ENCODE measurements at places on chromosomes 7 and 10.

- DNase-seq: no peak
Observed at GRCh38 chr7:138799336-138800000, 1.5 kb upstream of the ATP6V0A4 start.

DNA sequence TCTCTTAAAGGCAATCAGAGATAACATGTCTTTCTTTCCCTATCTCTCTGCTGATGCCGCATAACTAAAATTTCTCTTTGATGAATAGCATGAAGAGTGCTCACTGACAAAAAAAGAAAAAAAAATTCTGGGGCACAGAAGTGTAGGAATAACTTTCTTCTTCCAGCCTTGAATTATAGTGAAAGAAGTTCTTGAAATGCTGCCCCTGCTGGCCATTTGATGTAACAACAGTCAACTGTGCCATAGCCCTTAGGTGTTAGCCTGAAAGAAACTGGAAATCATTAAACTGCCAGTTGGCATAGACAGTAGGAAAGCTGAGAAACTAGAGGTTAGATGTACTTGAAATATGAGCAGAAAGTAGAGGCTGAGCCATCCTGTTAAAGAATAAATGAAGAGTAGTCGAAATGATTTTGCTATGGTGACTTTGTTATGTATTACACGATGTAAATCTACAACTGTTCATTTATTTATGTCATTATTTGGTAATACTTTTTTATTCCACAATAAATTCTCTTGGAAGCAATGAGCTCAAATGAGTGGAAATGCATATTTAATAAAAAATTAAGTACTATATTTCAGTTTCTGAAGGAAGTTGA, 48.3 kb upstream of the FAM171A1 start:
- DNase-seq: peak; percentile 60

- DNase-seq: no peak
Observed at GRCh38 chr10:77890097-77890496, 36.5 kb downstream of the DLG5 start.

GRCh38 chr7:158286210-158286609, 301.4 kb downstream of the PTPRN2 start:
- DNase-seq: no peak

DNA sequence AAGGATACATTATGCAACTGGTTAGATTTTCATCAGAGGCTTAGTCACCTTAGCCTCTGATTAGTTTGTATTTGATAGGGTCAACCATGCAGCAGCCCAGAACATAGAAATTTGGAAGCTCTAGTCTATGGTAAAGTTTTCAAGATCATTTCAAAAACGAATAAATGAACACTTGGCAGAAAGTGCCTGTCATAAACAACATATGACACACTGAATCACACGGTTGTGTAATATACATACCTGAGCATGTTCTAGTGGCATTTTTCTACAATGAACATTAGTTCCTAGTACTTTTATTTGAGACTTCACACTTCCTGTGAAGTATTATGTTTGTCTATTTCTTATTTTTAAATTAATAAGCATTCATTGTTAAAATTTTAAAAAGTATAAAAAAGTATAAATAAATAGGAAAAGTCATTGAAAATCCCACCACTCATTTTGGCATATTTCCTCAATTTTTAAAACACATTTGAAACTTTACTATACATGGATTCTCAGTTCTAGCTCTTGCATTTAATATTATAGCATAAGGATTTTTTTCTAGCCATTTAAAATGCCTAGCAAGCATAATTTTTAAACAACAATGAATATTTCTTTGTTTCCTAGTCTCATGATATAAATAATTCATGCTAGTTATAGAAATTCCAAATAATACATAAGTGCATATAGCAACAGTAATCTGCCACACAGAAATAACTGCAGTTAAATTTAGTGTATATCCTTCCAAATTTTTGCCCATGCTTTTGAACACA, 25.7 kb upstream of the PRPS1L1 start:
- DNase-seq: no peak

DNA sequence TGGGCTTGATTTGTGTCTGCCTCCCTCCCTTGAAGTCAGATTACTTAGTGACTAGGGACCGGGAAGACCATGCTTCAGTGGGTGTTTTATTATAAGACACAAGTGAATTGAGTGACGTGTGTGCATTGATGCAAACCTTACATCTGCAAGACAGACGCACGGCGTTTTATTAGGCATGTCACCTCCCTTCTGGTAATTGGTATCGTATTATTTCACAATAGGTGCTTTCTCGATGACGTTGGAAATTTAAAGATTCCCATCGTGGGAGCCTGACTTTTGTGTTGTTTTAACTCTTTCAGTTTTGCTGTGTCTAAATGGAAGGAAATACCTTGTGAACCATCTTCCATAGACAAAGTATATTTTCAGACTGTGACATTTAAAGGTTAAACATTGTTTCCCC, 132.6 kb downstream of the INSYN2A start:
- no peak for DNase-seq

- no peak for DNase-seq
Observed at GRCh38 chr7:139698844-139699243, 79.0 kb downstream of the HIPK2 start.

DNA sequence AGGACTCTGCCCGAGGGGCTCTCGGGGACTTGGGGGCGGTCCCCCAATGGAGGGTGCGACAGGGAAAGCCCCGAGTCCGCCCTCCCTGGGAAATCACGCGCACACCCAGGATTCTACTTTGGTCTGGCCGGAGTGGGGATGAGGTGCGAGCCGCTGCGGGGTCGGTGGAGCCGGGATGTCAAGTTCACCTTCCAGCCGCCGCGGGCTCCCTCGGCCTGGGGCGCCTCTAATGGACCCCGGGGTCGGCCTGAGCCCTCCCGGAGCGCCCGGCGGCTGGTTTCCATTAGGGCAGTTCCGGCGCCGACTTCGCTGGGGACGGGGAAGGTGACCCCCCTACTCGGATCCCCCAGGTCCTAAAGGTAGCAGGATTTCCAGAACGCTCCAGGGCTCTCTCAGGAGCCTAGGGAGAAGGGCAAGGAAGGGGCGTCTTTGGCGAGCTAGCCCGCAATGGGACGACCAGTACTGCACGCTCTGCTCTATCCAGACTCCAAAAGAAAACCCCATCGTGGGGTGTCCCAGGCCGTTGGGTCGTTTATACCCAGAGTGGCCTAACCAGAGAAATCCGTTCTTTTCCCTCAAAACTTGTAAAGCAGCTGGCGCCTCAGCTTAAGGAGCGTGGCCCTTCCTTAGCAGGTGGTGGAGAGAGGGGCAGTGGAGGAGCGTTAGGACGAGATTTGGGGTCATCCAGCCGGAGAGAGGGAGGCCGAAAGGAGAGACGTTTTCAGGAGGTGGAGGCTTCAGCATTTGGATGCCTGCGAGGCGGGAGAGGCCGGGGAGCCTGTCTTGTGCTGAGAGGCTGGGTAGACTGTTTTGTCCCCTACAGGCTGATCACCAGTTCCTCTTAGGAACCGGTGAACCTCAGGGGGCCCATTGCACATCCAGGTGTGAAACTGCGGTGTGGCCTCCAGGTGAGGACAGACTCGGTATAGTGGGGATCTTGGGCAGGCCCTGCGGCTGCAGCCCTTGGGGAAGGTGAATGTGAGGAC, 860 bp upstream of the WDR86 start:
- no peak for DNase-seq

DNA sequence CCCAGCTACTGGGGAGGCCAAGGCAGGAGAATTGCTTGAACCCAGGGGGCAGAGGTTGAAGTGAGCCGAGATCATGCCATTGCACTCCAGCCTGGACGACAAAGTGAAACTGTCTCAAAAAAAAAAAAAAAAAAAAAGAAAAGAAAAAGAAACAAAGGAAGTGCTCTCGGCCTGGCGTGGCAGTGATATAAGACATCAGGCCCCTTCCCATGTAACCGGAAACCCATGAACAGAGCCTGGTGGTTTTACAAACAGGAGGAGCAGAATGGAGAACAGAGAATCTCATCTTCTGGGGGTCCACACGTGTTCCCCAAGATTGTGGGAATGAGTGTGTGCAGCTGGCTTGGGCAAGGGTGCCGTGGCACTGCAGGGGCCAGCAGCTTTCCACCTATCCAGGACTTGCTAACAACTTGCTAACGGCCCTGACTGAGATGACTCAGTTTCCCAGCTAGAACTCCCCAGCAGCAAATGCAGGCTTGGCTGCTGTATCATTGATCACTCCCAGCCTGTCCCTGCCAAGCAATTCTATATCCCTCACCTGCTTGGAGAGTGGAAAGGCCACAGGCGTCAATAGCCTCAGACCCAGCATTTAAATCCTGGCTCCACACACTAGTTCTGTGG, 103.0 kb downstream of the COL26A1 start:
- DNase-seq: no peak

GRCh38 chr10:77943121-77943901, 16.8 kb upstream of the DLG5 start:
- DNase-seq: peak; percentile 75

DNA sequence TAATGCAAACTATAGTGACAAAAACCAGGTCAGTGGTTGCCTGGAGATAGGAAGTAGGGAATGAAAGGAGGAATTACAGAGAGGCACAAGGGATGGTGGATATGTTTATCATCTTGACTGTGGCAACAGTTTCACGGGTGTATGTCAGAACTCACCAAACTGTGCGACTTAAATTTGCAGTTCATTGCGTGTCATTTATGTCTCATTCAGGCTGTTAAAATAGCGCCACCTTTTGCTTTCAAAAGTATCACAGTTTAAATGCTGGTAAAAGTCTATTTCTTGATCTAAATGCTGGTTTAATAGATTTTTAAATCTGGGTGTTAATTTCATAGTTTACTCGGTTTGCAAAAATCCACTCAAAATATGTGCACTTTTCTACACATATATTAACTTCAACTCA, 51.0 kb downstream of the PTTG1IP2 start:
- no peak for DNase-seq

DNA sequence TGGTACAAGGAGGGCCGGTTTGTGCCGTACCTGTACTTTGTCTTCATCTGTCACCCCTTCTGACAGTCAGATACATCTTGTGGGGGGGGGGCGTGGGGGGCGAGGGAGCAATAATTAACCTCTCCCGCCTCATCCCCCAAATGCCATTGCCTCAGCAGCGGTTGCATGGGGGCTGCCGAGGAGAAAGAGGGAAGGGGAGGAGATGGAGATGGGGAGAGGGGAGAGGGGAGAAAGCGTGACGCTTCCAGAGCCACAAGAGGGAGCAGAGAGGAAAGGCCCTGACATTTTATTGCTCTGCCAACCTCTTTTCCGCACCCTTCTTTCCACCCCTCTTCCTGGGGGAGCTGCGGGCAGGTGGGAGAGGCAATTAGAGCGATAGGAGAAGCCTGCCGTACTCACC, 11.8 kb downstream of the KAZALD1 start:
- no peak for DNase-seq

- DNase-seq: no peak
Observed at GRCh38 chr7:31688372-31688771, 1.4 kb downstream of the PPP1R17 start.

DNA sequence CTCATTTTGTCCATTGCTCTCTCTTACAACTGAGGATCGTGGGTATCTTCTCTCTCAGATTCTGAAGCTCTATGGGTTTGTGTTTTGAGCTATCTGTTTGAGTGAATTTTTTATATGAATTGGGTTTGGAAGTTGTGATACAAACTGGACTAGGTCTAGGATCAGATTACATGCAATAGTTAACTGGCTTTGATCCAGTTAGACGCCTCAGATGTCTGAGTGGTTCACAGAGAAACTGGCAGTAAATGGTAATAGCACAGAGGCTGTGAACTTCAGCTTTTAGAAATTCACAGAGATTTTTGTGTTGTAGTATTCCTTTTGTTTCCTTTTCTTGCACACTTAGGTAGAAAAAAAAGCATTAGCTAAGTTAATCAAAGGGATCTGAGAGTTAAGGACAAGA, 12.7 kb upstream of the DNMBP start:
- no peak for DNase-seq

GRCh38 chr7:21542891-21543527, at the start of gene DNAH11:
DNAH11 (plus strand) TSS chr7:21543039; CDS start chr7:21543246, 207 bp downstream.
- peak; percentile 35 for DNase-seq
